ENCODE measurements at places on chromosomes 5 and 9. TPM values are rescaled to one million over a fixed set of nuclear protein-coding genes. Genes with fewer than 3 reads are reported as not detected.
A peak's percentile ranks its signal among the peaks of the same experiment; 100 is the strongest.

GMCL2 gene
- not detected for polyA plus RNA-seq

SEMA4D gene
- polyA plus RNA-seq: 114 TPM

C5orf46 gene
- polyA plus RNA-seq: not detected

- DNase-seq: no peak
Observed at GRCh38 chr9:118577121-118577520, 792.1 kb downstream of the BRINP1 start.

GRCh38 chr5:173643964-173644363, 27.5 kb upstream of the BOD1 start:
- no peak for DNase-seq

CYLC2 gene
- polyA plus RNA-seq: not detected

DNA sequence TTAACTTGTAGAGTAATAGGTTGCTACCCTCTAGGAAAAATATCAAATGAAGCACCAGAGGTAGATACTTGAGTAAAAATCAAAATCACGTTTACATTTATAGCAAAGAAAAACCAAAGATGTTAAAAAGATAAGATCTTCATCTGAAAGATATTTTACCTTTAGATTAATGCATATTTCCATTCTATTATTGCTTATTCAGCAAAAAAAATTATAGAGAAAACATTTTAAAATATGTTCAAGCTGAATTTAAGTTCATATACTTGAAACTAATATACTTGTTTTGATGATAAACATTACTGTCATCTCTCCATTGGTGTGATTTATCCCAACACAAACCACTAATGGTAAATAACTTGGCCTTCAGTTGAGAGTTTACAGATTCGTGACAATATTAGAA, 422.3 kb downstream of the CAAP1 start:
- no peak for DNase-seq

PCDHGC5 gene
- not detected for polyA plus RNA-seq

KDM3B gene
- 15.1 TPM for polyA plus RNA-seq

DNA sequence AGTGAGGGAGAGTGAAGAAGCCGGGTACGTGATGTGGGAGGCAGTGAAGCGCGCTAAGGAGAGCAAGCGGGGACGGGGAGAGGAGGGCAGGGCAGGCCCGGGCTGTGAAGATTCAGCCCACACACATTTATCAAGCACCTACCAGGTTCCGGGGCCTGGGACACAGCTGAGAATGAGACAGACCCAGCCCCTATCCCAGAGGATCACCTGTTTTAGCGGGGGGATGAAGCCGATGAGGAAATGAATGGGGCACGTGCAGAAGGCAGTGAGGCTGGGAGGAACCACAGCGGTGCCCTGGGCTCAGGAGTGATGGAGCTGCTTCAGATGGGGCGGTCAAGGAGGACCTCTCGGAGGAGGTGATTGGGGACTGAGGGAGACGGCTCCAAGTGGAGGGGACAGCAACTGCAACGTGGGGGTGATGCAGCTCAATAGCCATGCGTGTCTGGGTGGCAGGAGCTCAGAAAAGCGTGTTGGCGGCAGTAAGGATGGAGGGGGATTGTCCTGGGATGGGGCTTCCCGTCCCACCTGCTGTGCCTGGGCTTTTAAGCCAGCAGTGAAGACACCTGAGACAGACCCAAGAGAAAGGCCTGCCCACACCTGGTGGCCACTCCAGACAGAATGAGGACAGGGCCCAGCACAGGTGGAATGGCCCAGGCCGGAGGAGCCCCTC, 77.5 kb upstream of the UNC5A start:
- no peak for DNase-seq

PCDHGA7 gene
- polyA plus RNA-seq: not detected

GRCh38 chr9:113873926-113874325, 2.2 kb upstream of the ZNF618 start:
- DNase-seq: no peak

- DNase-seq: peak; percentile 57
Observed at GRCh38 chr9:97983589-97984187, 547 bp downstream of the ANP32B start.

DNA sequence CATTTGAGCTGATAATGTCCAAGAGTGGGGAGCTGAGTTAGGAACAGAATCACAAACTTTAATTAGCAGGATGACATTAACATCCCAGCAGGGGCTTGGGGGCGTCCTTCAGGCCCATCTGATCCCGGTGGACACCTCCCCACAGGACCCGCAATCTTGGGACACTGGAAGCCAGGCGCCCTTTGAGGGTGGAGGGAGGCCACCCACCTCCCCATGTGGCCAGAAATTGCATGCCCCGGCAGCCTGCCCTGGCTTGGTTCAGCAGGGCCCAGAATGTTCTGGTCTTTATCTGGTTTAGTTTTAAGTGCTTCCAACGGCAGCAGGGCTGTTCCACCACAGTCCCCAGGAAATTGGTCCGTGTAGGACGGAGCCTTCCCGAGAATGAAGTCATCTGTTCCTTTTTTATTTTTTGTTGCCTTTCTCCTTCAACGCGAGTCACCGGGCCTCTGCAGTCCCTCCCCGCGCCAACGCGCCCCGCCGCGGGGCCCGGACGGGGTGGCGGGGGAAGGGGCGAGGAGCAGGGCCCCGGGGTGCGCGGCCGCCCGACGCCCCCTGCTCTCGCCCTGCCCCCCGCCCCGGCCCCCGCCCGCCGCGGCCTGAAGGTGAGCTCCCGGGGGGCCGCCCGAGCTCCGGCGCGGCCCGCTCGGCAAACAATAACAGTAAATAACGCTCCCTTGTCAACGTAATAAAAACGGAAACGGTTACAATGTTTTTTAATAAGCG, 207.9 kb downstream of the C9orf50 start:
- no peak for DNase-seq

DNA sequence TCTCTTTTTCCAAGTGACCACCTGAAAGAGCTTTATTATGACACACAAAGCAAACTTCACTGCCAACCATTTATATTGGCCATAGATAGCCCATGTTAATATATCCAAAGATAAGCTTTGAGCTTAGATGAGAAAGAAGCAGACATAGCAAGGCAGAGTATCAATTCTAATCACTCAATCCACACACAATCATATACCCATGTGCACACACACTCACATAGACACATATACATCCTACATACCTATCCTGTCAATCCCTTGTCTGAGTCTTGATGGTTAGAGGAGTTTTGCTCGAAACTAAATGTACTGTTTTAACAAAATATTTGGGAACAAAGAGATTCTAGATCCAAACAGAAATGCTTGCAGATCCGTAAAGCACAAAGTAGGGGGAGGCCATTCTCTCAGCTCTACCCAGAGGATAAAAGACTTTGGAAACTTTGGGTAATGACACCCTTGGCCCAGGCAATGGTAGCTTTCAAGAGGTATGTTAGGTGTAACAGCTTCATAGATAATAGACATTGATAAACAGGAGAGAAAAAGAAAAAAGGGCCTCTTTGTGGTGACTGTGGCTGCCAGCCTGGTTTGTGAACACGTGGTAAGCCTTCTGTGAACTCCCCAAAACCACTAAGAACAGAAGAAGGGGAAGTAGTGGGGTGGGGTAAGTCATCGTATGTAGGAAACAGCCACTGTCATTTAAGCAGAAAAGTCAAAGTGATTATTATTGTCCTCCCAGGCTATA, 121.6 kb downstream of the TLR4 start:
- DNase-seq: peak; percentile 74

GRCh38 chr5:83711982-83712601, 8.6 kb downstream of the HAPLN1 start:
- no peak for DNase-seq

ACSL6 gene
- polyA plus RNA-seq: 17.3 TPM

ZNF474 gene
- polyA plus RNA-seq: not detected

MVB12B gene
- polyA plus RNA-seq: 1.6 TPM

GRCh38 chr5:150361301-150361700, 3.8 kb downstream of the TCOF1 start:
- DNase-seq: no peak

DNA sequence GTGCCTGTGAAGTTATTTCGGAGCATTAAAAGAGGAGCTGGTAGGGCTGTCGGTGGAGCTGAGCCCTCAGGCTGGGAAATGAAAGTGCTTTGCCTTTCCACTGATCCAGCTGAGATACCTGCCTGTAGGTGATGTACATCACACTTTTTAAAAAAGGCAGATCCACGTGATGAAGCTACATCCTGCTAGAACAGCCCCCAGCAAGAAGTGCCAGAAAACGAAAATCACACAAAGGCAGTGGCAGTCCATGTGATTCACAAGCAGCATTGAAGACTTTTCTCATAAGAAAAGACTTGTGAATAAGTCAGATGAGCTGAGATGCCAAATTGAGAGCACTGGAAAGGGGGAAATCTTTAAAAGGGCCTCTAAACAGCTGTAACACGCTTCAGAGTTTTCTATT, 765.1 kb downstream of the PTPRD start:
- DNase-seq: no peak

ASPN gene
- not detected for polyA plus RNA-seq

- DNase-seq: no peak
Observed at GRCh38 chr9:129173296-129174101, 4.6 kb downstream of the IER5L start.

DNA sequence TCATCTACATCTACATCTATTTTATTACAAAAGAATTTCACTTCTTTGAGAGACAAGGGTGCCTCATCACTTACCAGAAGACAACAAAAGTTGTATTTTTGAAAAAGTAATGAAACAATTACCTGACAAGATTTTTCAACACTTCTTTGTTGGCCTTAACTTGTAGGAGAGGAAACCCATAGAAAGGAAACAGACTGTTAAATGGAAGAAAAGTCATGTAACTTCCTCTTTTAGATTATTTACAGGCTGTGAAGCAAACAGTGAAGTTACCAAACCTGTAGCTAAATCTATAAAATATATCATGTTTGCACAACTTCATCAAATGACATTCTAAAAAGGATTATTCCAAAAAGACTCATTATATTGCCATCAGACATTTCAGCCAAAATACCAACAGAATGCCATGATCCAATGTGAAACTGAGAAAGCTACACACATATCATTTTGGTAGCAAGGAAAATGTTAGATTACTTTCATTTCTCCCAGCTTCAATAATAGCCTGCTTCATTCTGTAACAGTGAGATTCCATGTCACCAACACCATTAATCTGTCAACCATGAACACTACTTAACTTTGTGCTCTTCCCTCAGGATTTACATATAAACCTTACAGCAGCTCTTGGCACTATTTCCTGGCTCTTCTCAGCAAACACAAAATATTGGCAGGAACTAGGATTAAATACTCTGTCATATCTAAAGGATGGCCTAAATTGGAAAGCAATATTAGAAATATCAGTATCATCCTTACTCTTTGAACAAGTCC, 122.5 kb downstream of the MCTP1 start:
- no peak for DNase-seq

- DNase-seq: no peak
Observed at GRCh38 chr9:133429214-133429613, 7.0 kb downstream of the ADAMTS13 start.

RGS7BP gene
- polyA plus RNA-seq: not detected

DNA sequence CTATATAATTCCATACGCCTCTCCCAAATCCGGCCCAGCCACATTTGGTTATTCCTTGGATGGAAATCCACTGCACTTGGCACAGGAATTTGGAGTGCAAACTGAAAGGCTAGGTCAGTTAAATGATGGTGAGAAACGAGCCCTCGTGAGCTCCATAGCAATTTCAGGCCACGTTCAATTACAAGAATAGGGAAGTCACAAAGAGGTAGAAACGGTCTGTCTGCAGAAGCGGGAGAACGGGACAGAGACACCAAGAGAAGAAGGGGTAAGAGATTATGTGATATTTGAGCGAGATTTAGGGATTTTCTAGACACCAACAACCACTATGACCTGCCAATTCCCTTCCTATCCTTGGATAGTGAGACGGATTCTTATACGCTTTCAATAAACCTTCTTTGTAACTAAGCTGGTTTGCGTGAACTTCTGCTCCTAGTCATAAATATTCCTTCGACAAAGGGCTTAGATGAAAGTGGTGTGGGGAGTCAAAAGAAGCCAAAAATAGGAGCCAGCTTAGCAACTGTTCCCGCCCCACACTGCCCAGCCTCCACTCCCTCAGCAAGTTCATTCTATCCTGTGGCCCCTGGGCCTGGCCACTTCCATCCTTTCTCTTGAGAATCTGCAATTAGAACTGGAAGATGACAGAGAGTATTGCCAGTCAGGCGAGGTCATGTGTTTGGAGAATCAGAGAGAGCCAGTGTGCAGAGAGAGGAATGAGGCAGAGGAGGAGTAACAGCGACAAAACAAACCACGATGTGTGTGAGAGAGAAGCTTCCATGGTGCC, 118.4 kb downstream of the ZNF608 start:
- DNase-seq: no peak

AGXT2 gene
- not detected for polyA plus RNA-seq

DNA sequence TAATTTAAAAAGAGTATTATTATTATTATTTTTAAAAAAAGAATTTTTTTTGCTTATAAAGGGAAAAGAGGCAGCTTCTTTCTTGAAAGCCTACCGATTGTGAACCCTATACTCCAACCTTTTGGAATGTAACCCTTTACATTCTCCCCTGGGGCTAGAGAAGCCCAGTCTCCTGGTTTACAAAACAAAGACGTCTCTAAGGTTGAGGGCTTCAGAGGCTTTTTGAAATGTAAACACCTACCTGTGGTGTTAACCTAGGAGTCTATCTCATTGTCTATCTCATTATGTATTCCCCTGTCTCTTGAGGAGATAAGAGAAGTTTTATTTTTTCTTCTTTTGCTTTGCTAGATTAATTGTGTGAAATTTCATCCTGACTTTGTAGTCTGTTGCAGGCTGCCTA, 4.7 kb downstream of the TNFSF8 start:
- DNase-seq: no peak

- DNase-seq: no peak
Observed at GRCh38 chr5:24855485-24855884, 210.7 kb upstream of the CDH10 start.

FBP1 gene
- 19.3 TPM for polyA plus RNA-seq

GRCh38 chr5:5932824-5933223, 445.5 kb downstream of the MED10 start:
- DNase-seq: no peak

FCN2 gene
- polyA plus RNA-seq: not detected

SPINK6 gene
- not detected for polyA plus RNA-seq

GRCh38 chr5:169344629-169345028, 43.7 kb upstream of the SLIT3 start:
- DNase-seq: no peak

DNA sequence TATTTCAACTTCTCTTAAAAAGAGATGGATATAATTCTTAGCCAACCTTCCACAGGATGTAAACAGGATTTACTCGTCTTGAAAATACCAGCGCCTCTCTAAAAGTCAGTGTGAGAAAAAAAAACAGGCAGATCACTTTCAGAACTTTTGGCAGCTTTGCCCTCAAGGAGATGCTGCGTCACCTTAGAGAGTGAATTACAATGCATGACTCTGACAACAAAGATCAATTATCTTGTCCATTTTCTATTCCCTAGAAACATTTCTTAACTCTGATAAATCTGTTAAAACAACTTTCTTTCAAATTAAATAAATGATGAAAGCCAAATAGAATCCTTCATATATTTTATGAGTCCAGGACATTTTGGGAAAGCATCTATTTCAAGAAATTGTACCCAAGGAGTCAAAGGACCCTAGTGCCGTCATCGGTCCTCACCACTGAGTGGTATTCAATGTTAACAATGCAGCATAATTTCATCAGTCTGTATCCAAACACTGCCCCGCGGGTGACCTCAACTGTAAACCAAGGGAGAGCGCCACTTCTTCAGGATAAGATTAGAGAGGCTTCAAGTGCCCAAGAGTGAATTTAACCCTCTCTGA, 536.0 kb downstream of the PDE4D start:
- DNase-seq: no peak
